ENCODE measurements at places on chromosomes 6 and 20. TPM values are rescaled to one million over a fixed set of nuclear protein-coding genes. Genes with fewer than 3 reads are reported as not detected.
A peak's percentile ranks its signal among the peaks of the same experiment; 100 is the strongest.

DNA sequence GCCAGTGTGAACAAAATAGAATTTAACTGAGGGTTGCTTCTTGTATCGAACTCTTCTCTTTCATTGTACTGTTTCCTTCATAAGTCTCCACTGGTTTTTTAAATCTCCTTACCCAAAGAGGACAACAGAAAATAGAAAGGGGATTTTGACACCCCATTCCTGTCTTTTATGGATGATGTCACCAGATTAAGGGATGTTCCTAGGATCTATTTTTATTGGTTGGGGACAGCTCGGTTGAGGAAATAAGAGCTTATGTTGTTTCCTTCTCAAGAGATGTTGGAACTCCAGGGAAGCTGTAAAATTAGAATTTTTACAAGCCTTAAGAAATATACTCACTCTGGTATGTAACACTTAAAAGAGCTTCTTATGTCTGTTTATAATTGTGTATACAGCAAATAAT is 171.5 kb downstream of the PHF3 start:
- no peak for DNase-seq

IPCEF1 gene
- 4.9 TPM for total RNA-seq

DNA sequence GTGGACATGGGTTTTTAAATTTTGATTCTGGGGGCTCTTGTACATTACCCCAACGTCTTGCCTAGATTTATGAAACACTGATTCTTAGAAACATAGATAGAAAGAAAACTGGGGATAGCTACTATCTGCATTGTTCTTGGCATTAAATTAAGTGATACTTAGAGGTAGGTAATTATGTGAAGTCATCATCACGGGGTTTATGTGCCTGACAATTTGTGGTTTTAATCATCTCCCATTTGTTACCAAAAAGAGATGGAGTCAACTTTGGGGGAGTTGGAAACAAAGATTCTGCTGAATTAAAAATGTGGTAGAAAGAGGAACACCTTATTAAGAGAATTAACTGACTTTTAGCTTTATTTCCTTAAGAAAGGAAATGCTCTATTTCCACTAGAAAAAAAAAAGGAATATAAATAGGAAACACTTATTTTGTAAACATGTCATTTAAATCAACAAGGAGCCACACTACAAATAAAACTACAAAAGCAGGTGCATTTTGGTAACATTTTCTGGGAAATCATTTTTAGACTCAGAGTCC is 5.6 kb downstream of the TNFAIP3 start:
- no peak for DNase-seq

DNA sequence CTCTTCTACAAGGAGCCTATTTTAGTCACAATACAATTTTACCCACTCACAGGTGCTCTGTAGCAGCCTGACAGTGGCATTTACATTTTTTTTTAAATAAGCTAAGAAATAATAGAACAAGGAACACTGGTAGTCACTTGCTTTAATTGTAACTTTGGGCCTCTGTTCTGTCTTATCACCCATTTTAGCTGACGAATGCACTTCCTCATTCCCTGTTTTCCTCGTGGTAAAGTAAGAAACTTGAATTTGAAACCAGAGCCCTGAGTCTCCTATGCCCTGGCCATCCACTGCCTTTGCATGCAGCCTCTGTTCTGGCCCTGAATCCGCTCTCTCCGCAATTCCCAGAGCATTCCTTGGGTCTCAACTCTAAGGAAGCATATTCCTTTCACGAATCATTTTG is 550.6 kb downstream of the PTPRT start:
- no peak for DNase-seq

SEMG1 gene
- not detected for total RNA-seq

GRCh38 chr20:34987288-34988190 is 31.9 kb downstream of the MYH7B start:
- no peak for DNase-seq

- DNase-seq = no peak
These were observed 35.9 kb downstream of the EPM2A start for GRCh38 chr6:145699462-145699861.

DNA sequence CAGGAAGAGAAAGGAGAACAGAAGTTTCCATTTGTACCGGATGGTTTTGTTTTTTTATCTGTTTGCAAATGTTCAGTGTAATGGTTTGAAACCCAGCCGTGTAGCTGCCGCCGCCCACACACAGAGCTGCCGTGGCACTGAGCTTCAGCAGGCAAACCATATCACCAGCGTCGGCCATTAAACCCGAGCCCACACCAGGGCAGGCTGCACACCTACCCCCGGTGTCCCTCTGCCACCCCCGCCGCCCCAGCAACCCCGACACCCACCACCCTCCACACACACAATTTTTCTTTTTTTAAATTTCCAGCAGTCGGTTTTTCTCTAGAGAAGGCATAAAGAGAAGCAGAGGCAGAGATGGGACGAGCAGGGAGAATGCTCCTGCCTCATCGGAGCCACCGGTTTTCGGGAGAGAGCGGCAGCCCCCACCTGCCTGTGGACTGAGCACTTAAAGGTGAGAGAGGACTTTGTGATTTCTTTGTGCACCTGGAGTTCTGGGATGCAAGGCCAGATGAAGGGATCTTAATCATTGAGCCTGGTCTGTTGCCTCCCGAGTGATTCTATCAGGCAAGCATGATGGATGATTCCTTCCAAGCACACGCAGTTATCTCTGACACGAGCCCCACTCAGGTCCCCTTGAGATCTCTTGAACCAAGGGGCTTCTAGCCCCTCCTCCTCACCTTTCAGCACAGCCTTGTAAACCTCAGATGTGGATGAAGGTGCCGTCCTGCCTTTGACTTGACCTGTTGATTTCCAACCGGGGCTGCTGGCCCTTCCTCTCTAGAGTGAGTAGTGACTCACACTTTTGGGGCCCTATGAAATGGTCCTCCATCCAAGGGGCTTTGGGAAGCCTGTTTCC is 17.5 kb upstream of the ZNF831 start:
- no peak for DNase-seq

DEF6 gene
- total RNA-seq = 66.3 TPM

BIRC7 gene
- not detected for total RNA-seq

- no peak for DNase-seq
These were observed 19.8 kb upstream of the VSTM2L start for GRCh38 chr20:37882961-37883712.

- DNase-seq = peak; percentile 90
These were observed 5.4 kb downstream of the ADA start for GRCh38 chr20:44646023-44646640.

CAPN11 gene
- 0.44 TPM for total RNA-seq

CCN5 gene
- 0.15 TPM for total RNA-seq

DNA sequence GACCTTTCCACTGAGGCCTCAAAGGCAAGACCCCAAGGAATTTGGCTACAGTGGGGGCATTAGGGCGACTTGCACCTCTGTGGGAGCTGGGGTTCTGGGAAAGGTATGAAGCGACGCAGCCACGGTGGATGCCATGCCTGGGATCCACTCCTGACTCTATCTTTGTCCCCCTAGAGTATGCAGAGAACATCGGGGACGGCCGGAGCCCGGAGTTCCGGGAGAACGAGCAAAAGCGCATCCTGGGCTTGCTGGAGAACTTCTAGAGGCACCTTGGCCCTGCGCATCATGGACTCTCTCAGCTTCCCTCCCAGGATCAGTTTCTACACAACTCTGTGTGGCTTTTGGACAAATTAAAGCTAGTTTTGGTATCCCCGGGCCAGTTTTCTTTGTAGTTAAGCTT is 31.2 kb upstream of the VSTM2L start:
- DNase-seq = no peak

ME1 gene
- total RNA-seq = 9.8 TPM

GRCh38 chr20:58142843-58143185 is 85.6 kb downstream of the ANKRD60 start:
- DNase-seq = no peak

OR2B6 gene
- 1.7 TPM for total RNA-seq

APOM gene
- 4.1 TPM for total RNA-seq

CST2 gene
- not detected for total RNA-seq

DNA sequence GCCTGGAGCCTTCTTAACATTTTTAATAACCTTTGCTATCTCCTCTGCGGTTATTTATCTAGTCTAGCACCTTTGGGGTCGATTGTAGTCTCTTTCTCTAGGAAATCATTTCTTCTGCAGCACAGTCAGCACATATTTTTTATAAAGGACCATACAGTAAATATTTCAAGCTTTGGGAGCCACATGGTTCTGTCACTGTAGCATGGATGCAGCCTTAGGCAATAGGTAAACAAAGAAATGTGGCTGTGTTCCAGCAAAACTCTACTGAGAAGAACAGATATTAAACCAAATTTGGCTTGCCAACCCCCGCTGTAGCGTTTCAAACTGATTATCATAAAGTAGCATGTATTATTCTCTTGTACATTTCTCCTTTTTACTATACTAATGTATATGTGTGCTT is 95.7 kb downstream of the SLC23A2 start:
- no peak for DNase-seq

DNA sequence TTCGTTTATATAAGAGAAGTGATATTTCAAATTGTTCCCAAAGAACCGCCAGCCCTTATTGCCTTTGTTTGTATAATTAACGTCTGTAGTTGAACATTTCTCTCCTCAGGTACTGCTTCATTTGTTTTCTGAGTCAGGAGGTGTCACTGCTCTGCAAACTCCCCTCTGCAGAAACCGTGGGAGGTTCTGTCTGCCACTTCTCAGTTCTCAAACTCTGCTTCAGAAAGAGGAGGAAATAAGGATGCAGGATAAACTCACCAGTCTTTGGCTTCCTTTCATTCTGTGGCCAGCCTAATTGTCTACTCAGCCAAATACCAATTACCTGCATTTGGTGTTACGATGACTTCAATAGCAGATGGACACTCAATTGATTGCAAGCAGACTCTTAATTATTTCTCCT is 149.8 kb downstream of the PAK5 start:
- no peak for DNase-seq

GRCh38 chr20:45842169-45842812 is 8.7 kb downstream of the SNX21 start:
- DNase-seq = peak; percentile 33

DNA sequence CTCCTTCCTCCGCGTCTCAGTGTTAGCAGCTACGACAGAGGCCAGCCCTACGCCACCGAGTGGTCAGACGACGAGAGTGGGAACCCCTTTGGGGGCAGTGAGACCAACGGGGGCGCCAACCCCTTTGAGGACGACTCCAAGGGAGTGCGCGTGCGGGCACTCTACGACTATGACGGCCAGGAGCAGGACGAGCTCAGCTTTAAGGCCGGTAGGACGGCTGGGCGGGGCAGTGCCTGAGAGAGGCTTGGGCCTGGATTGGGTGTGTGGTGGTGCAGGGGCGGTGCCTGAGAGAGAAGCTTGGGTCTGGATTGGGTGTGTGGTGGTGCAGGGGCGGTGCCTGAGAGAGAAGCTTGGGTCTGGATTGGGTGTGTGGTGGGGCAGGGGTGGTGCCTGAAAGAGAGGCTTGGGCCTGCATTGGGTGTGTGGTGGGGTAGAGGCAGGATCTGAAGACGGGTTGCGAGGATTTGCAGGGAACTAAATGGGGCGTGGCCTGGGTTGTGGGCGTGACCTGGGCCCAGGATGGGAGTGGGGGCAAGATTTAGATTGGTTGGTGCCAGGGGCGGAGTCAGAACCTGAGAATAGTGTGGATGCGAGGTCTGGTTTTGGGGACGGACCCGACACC is 24.4 kb downstream of the SPDEF start:
- DNase-seq = peak; percentile 17

DNA sequence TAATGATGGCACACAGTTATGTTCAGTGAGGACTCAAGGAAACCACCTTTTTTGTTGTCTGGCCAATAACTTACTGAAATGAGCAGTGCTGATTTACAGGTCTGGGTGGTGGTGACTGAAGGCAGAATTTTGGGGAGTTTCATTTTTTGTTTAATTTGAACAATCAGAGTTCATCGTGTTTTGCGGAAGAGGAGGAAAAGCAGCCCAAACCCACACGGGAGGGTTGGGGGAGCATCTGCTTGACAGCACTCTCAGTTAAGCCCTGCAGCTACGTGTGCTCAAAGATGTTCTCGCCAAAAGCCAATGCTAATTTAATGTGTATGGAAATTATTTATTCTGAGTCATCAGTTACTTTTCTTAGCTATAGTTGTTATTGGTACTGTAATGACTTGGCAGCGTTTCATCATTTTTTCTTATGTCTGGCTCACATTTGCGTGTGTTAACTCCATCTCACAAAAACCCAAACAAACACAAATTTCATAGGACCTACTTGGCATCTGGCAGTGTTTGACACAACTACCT is 89.2 kb downstream of the UST start:
- DNase-seq = no peak

MYBL2 gene
- 175 TPM for total RNA-seq

- DNase-seq = no peak
These were observed 68.6 kb downstream of the TENT5A start for GRCh38 chr6:81683912-81684311.

LGSN gene
- not detected for total RNA-seq

GRCh38 chr6:81977486-81977885 is 225.0 kb upstream of the TENT5A start:
- no peak for DNase-seq

NKX2-2 gene
- total RNA-seq = not detected

DNA sequence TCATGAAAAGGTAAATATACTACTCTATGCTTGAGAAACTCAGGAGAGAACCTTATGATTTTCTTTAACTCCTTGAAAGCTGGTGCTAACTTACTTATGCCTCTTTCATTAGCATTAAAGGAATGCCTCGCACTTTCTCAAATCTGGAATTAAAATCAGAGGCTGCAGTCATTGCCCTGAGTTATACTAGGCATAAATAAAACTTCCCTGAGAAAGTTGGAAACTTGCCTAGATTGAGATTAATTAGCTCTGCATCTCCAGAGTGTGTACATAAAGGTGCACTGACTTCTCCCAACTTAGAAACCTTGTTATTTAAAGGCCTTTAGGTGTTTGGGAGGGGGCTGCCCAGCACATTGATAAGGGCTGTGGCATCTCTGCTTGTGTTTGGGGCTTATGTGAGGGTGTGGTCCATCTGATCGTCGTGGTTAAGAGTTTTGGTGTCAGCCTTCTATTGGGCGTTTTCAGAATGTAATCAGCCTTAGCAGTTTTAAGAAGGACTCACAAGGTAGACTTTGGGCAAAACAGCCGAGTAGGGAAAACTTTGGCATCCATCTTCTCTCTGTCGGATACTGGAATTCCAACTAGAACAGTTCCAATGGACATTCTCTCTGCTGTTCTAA is 32.1 kb upstream of the CCN6 start:
- DNase-seq = no peak

SLC22A16 gene
- total RNA-seq = not detected

SLC22A23 gene
- total RNA-seq = 2.4 TPM

GRCh38 chr6:84766118-84766798 is 1.9 kb upstream of the TBX18 start:
- DNase-seq = no peak

SLC4A11 gene
- total RNA-seq = 1.9 TPM

BFSP1 gene
- total RNA-seq = 0.13 TPM

DNA sequence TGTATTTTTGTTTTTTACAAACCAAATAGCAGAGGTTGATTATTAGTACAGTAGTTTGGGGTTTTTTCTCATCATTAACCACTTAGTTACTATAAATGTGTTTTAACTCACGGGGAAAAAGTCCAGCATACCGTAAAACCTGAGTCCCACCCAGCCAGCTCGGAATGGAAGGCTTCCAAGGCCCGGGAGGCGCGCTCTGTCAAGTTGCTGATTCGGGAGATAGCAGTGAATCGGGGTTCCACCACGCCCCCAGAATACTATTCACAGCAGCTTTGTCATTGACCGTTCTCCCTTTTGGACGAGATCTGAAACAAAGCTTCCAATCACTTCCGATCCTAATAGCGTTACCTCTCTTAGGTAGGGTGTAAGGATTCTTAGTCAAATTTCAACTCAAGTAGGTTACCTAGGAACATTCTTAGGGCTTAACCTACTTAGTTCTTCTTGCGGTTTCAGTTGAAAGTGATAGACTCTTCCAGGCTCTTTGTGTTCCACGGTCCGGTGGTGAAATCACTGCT is 232.8 kb upstream of the QKI start:
- DNase-seq = no peak

GRCh38 chr6:30571762-30572082 is 480 bp downstream of the ABCF1 start:
- no peak for DNase-seq

Data from GM12878 (cell line).